Upper lobe of right lung (tissue), 1 donor: ENCODE measurements at places on chromosomes 11 and 22.

GRCh38 chr22:30430933-30431332 lies 5.4 kb downstream of the MTFP1 start:
- DNase-seq, result no peak

DNA sequence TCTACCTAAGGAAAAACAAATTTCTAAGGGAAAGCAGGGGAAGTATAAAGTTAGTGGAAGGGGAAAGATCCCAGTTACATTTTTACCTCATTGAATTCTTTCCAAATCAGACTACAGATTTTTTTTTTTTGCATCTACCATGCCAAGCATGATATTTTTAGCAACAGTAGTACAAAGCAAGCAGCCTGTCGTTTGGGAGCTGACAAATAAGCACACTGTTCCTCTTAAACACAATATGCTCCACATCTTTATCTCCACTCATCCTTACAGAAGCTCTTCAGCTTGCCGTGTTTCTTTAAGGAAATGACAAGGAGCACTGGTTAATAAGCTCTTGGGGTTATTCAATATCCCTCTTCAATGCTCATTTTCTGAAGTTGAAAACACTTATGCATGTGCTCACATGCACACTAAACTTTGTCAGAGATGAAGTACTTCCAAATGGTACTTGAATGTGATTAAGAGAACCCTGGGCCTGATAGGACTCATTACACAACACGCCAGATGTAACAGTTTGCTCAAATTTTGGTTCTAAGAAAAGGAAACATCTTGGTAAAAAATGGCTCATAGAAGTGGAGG lies 53.8 kb downstream of the PAX6 start:
- DNase-seq, result no peak

DNA sequence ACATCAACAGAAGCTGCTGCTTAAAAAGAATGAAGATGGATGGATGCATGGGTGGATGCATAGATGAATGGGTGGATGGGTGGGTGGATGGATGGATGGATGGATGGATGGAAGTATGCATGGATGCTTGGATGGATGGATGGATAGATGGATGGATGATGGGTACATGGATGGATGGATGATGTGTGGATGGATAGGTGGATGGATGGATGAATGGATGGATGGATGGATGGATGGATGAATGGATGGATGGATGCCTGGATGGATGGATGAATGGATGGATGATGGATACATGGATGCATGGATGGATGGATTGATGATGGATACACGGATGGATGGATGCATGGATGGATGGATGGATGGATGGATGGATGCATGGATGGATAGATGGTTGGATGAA lies 110.8 kb downstream of the LDLRAD3 start:
- no peak for DNase-seq

DNA sequence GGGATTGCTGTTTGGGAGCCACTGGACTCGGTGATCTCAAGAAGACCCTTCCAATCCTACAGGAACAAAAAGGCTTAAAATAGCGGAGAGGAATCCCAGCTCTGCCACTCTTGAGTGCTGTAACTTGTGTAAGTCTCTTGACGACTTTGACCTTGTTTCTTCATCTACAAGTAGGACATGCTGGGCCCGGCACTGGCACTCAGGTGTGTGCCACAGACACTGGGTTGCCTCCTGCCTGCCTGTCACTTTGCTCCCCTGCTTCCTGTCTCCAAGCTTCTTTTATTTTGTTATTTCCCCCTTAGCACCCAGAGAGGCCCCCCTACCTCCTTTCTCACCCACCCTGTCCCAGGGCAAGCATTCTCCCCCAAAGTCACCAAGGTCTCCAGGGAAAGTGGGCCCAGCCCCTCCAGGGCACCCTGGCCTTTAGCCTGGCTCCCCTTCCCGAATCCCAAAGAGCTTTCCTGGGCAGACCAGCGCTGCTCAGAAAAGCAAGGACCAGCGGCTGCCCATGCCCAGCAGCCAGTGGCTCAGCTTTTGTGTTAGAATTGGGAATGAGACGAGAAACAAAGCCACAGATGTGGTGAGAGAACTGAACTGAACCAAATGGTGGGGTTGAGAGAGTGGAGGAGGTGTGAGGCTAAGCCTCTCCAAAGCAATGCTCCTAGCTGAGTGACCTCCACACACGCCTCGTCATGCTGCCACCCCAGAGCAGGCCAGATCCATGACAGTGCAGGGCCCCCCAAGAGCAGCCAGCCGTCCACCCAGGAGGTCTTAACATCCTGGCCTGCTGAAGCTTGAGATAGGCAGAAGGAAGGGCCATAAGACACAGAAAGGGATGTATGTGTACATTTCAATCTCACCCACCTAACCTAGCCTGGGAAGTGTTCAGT lies 4.5 kb downstream of the TRIM29 start:
- peak; percentile 40 for DNase-seq

DNA sequence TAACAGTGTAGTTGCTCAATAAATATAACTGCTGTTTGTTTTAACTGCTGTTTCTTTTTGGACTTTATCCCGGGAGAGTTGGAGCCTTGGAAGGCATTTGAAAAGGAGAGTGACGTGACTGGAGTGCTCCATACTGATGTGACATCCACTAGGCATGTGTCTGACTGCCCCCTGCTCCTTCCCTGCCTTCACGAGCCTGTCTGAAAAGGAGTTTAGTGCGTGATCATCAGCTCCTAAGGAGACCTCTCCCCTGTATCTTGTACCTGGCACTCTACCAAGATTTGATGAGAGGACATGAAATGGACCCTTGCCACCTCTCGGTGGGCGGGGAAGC lies 22.9 kb downstream of the ZBTB16 start:
- DNase-seq, result no peak

- DNase-seq, result no peak
Observed at GRCh38 chr11:87851827-87852226, 323.4 kb downstream of the RAB38 start.

DNA sequence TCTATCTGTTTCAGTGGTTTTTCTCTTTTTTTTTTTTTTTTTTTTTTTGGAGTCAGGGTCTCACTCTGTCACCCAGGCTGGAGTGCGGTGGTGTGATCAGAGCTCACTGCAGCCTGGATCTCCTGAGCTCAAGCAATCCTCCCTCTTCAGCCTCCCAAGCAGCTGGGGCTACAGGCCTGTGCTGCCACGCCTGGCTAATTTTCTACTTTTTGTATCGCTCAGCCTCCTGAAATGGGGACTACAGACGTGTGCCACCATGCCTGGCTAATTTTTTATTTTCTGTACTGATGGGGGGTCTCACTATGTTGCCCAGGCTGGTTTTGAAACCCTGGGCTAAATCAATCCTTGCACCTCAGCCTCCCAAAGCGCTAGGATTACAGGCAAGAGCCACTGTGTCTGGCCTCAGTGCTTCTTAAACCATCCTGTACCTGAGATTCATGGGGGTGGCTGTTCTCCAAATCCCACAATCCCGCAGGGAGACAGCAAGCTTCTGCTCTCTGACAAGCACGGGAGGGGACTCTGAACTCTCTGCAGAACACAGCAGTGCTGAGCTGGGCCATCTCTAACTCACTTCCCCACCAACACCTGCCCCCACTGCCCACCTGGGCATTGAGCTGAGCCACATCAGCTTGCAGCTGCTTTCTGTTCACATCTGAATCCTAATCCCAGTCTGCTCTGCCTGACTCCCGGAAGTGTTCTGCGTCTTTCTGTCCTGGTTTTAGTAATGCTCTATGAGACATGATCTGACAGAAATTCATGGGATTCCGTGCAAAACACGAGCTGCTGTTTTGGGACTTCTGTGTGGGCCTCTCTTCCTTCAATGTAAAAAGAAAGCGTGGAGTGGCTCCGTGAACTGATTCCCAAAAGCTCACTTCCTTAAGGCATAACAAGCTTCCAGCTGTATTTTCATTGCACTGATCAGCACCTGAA lies 400.0 kb downstream of the LARGE1 start:
- no peak for DNase-seq

GRCh38 chr22:27111796-27112672 lies 454.6 kb downstream of the MIAT start:
- DNase-seq, result no peak

- DNase-seq, result no peak
Observed at GRCh38 chr11:102603576-102603975, 21.6 kb downstream of the MMP20 start.

DNA sequence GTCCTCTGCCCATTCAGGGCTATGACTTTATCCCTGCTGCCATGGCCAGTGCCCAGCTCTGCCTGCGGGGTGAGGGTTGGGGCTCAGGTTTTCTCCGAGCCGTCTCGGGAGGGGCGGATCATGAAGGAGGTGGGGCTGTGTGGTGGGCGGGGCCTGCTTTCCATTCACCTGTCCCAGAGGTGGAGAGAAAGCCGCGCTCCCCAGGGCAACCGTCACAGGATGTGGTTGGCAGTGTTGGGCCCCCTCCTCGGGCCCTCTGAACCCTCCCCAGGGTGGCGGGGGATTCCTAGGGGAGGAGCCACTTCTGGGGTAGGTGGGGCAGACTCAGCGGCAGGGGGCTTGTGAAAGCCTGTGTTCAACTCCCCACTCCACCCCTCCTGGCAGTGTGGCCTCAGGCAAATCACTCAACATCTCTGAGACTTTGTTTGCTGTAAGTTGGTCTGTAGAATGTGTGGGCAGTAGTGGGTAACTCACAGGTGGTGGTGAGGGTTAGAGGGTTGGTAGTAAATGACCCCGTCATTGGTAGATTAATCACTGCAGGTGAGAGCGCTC lies 50.3 kb downstream of the CD6 start:
- DNase-seq, result peak; percentile 76

DNA sequence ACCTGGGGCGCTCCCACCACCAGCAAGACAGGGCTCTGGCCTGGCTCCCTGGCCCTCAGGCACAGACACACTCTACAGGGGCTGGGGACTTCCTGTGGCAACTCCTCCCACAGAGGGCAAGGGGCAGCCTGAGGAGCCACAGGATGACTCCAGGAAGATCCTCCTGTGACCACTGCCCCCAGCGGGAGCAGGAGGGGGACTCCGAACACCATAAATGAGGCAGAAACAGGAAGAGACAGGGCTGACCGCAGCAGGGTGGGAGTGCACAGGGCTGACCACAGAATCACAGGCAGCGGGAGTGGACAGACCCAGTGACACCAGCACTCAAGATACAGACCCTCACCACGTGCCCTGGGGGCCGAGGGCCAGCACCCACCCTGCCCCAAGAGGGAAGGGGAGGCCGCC lies 10.8 kb downstream of the ARAP1 start:
- DNase-seq, result peak; percentile 80

- DNase-seq, result no peak
Observed at GRCh38 chr22:24380220-24380904, 47.0 kb upstream of the ADORA2A start.

DNA sequence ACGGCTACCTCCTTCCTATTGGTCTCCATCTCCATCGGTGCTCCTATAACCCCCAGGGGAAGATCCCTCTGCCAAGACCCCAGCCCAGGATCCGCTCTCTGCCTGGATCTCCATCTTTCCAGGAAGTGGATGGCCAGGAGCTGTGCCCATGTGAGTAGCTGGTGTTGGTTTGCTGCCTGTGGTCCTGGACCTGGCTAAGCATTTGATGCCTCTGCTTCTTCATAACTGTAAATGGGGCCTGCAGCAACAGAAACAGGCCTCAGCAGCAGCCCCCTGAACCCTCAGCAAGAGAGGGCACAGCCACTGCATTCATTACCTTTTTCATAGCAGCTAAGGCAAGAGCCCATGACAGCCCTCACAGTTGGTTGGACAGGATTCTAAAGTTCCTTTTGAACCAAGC lies 26.6 kb upstream of the CSNK2A3 start:
- DNase-seq, result no peak

- DNase-seq, result no peak
Observed at GRCh38 chr22:46547883-46548244, 10.4 kb upstream of the CELSR1 start.

DNA sequence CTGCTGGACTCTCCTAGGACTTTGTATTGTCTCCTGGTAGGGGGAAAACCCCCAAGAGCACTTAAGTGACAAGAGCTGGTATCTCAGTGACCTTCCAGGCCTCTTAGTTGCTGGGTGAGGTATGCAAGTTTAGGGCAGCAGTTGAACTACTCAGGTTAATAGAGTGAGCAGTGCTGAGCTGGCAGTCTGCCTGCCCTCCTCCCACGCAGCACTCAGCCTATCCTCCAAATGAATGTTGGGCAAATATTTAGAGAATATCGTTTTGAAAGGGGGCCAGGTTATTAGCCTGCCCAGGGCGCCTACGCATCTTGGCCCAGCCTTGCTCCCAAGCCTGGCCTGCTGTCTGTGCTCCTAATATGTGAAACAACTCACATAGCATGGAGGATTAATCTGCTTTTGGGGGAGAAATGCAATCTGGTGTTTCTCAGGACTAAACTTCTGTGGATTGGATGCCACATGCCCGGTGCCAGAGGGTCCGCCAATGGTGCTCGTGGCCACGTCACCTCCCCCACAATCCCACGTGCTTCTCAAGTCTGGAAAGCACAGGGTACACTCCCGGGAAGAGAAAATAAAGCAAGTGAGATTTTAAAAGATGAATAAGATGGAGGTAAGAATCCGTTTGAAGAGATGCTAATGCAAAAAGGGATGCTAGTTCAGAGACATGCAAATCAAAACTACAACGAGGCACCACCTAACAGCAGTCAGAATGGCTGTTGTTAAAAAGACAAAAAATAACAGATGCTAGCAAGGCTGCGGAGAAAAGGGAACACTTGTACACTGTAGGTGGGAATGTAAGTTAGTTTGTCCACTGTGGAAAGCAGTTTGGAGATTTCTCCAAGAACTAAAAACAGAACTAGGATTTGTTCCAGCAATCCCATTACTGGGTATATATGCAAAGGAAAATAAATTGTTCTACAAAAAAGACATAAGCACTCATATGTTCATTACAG lies 67.7 kb downstream of the SPON1 start:
- peak; percentile 90 for DNase-seq

GRCh38 chr11:2928605-2929530 lies at the start of gene PHLDA2:
Gene PHLDA2, minus strand, starts transcription at chr11:2929420. Its CDS starts 56 bp downstream, at chr11:2929364.
- peak; percentile 86 for DNase-seq

GRCh38 chr11:14519597-14519916 lies 629 bp downstream of the PSMA1 start:
- no peak for DNase-seq

GRCh38 chr11:122642971-122643370 lies 12.6 kb upstream of the UBASH3B start:
- no peak for DNase-seq

GRCh38 chr11:70502677-70503467 lies 104.5 kb downstream of the CTTN start:
- peak; percentile 42 for DNase-seq

GRCh38 chr22:40014667-40015248 lies 20.0 kb downstream of the FAM83F start:
- no peak for DNase-seq

DNA sequence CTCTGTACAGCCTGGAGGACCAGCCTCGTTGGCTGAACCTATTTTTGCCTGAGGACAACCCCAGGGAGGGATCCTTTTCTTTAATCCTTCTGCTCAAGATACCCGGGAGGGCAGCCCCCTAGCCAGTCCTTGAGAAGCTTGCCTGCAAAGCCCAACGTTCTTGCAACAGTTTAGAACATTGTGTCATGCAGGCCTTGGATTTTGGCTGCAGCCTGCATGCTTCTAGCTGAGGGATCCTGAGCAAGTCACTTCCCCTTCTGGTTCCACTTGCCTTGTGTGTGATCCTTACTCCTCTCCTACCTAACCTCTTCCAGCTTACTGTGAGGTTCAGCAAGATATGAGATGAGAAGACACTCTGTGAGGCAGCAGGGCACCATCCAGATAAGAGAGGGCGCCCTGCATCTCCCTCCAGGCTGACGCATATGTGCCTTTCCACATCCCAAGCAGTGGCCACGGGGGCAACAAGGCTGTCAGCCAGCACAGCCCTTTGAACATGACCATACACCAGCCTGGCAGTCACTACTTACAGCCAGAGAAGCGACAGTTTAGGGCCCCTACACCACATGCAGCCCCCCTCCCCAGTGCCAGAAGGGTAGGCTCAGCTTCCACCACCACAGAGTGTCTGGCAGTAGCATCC lies 76.1 kb downstream of the C11orf58 start:
- DNase-seq, result no peak
